Breast epithelium (tissue), 4 donors: ENCODE measurements at places on chromosomes 11 and 22. TPM values are rescaled to one million over a fixed set of nuclear protein-coding genes. Genes with fewer than 3 reads are reported as not detected.

The KCNK4 gene
- not detected for total RNA-seq

DNA sequence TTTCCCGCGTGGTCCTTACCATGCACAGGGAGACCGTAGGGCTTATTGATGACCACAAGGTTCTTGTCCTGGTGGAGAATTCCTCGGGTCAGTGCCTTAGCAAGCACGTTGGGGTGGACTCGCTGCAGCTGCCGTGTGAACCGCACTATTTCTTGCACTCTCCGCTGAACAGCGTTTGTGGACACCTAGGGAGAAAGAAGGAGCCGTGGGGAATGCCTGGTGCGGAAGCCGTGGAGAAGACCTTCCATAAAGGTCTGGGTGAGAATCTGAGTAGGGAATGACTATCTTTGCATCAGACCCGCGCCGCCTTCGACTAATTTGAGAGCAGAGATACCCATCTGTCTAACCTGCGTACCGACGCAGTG, 597 bp downstream of the RPUSD4 start:
- peaks cover 3% of the 10 kb centered on the region for H3K36me3 ChIP-seq
- no peaks in the 10 kb centered on the region for H3K27me3 ChIP-seq
- DNase-seq: no peak
- H3K27ac ChIP-seq: peak overlapping the region; percentile 61
- H3K4me3 ChIP-seq: peak overlapping the region; percentile 70

- H3K4me1 ChIP-seq: no peaks in the 10 kb centered on the region
- no peaks in the 10 kb centered on the region for H3K27me3 ChIP-seq
- H3K27ac ChIP-seq: no peak overlapping the region
- H3K4me3 ChIP-seq: no peak overlapping the region
- H3K36me3 ChIP-seq: no peaks in the 10 kb centered on the region
These were observed 559.9 kb downstream of the MN1 start for GRCh38 chr22:27241430-27242321.

- H3K27me3 ChIP-seq: no peaks in the 10 kb centered on the region
- H3K4me3 ChIP-seq: no peak overlapping the region
- no peaks in the 10 kb centered on the region for H3K36me3 ChIP-seq
- no peak for DNase-seq
- H3K27ac ChIP-seq: no peak overlapping the region
These were observed 20.5 kb upstream of the FSHB start for GRCh38 chr11:30210357-30210756.

DNA sequence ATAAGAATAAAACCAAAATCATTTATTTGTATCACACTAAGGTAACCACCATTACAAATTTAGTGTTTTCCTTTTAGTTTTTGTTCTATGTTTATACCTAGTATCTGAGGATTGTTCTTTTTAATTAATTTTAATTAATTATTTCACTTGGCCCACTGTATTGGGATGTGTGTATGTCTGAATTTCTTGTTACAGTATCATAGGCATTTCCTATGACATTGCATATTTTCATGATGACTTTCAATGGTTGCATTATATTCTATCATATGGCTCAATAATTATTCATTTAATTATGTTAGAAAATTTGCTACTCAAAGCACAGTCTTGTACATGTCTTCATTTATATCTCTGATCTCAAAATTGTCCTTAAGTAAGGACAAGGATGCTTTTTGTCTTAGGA, 41.0 kb downstream of the C11orf71 start:
- H3K27me3 ChIP-seq: no peaks in the 10 kb centered on the region
- H3K36me3 ChIP-seq: no peaks in the 10 kb centered on the region
- DNase-seq: no peak
- H3K4me3 ChIP-seq: no peak overlapping the region
- H3K4me1 ChIP-seq: no peaks in the 10 kb centered on the region

- H3K27me3 ChIP-seq: no peaks in the 10 kb centered on the region
- no peak for DNase-seq
- no peaks in the 10 kb centered on the region for H3K36me3 ChIP-seq
- no peak overlapping the region for H3K27ac ChIP-seq
- no peaks in the 10 kb centered on the region for H3K4me1 ChIP-seq
- no peak overlapping the region for H3K4me3 ChIP-seq
These were observed 7.7 kb downstream of the CCDC73 start for GRCh38 chr11:32786811-32787210.
